ENCODE measurements at places on chromosomes 2 and 18. TPM values are rescaled to one million over a fixed set of nuclear protein-coding genes. Genes with fewer than 3 reads are reported as not detected.

The ZNF804A gene
- total RNA-seq = not detected

The ASNSD1 gene
- 33.3 TPM for total RNA-seq

The SP100 gene
- 28.7 TPM for total RNA-seq

The GULP1 gene
- total RNA-seq = 38.4 TPM

The IL37 gene
- not detected for total RNA-seq

The SERPINB12 gene
- total RNA-seq = not detected

The LIMS4 gene
- total RNA-seq = 0.29 TPM

The STAT1 gene
- 60.2 TPM for total RNA-seq

The PROC gene
- 3.5 TPM for total RNA-seq

The NLRC4 gene
- total RNA-seq = not detected

The UGT1A8 gene
- total RNA-seq = not detected

The NGEF gene
- total RNA-seq = 21.6 TPM

The ONECUT2 gene
- total RNA-seq = 0.63 TPM

The CABYR gene
- total RNA-seq = 10.4 TPM

The GPR35 gene
- 0.97 TPM for total RNA-seq

The TUBB8B gene
- not detected for total RNA-seq

The UPP2 gene
- not detected for total RNA-seq

The CAB39 gene
- total RNA-seq = 51.5 TPM

The CXXC1 gene
- 51.6 TPM for total RNA-seq

The MDH1B gene
- 1.6 TPM for total RNA-seq

The EMX1 gene
- total RNA-seq = not detected

The EFEMP1 gene
- total RNA-seq = 43.3 TPM

The TNFRSF11A gene
- total RNA-seq = 7.6 TPM

The CPLX4 gene
- total RNA-seq = not detected

The ALPI gene
- not detected for total RNA-seq

The PSTPIP2 gene
- 0.23 TPM for total RNA-seq

The CHRNA1 gene
- not detected for total RNA-seq

The SCTR gene
- total RNA-seq = not detected

The SATB2 gene
- 3.4 TPM for total RNA-seq

The CTAGE1 gene
- total RNA-seq = not detected

The GPR39 gene
- 9.9 TPM for total RNA-seq

The RBM44 gene
- total RNA-seq = 0.15 TPM

The C2orf74 gene
- total RNA-seq = 22.6 TPM

The TMEM163 gene
- total RNA-seq = 0.11 TPM

The GKN2 gene
- total RNA-seq = 2.4 TPM

The PLEKHH2 gene
- 1.2 TPM for total RNA-seq

The CKAP2L gene
- 13.4 TPM for total RNA-seq

The ASIC4 gene
- not detected for total RNA-seq

The GALR1 gene
- total RNA-seq = not detected

The ANAPC1 gene
- 30.2 TPM for total RNA-seq

The LAMA1 gene
- total RNA-seq = 0.07 TPM

The CD302 gene
- 2.0 TPM for total RNA-seq

The ADCY3 gene
- total RNA-seq = 88.7 TPM

Measured in A549 treated with CORT108297 at 1 μM for 4 hours (cell line).